ENCODE measurements at places on chromosomes 6 and 20. TPM values are rescaled to one million over a fixed set of nuclear protein-coding genes. Genes with fewer than 3 reads are reported as not detected.
A peak's percentile ranks its signal among the peaks of the same experiment; 100 is the strongest.

DNA sequence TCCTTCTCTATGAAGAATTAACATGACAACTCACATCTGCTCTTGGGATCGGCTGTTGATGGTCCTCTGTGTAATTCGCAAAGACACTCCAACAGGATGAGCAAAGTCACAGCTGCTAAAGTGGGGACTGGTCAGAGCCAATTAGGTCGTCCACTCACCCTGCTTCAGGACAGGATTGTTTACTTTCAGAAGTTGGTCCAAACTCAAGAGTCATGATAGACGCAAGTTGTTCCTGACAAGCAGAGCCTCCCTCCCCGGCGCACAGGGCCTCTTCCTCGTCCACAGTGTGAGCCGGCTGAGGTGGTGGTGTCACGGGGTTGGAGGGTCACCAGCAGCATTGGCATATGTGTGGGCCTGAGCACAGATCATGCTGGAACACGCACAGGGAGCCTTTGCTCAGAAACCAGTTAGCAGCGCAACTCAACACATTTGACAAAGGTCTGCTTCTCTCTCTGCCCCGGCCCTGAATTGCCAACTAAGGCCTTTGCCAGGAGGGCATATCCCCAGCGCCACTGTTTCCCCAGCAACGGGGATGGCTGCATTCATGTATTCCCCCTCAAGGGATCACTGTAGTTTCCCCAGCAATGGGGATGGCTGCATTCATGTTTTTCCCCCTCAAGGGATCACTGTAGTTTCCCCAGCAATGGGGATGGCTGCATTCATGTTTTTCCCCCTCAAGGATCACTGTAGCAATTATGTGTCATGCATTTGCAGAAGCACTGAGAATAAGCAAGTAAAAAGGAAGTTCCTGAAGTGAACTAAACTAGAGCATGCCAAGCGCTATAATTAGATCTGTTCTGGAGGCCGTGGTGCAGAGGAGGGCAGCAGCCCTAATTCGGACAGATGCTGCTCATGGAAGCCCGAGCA is 111.7 kb downstream of the THBS2 start:
- DNase-seq: peak; percentile 82

- DNase-seq: no peak
Measured at GRCh38 chr20:48787861-48788375, 39.9 kb downstream of the PREX1 start.

Gene WFDC12
- not detected for total RNA-seq

Gene TRIM26
- total RNA-seq: 21.9 TPM

DNA sequence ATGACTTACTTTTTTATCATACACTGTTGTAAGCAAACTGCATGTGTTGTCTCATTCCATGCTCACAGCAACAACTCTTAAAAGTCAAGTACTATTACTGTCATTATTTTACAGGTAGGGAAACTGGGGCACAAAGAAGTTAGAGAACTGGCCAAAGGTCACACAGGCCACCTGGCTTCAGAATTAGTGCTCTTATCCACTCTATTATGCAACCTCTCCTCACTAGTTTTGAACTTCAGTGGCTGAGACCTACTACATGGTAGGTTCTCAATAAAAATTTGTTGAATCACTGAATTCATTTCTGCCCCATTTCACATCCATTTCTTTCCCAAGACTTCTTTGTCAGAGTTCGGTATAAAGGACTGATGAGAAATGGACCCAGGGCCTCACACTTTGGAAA is 2.3 kb upstream of the BTN3A3 start:
- no peak for DNase-seq

- no peak for DNase-seq
Measured at GRCh38 chr6:128284128-128284527, 236.3 kb downstream of the PTPRK start.

GRCh38 chr6:159682295-159682694 is 10.7 kb downstream of the SOD2 start:
- DNase-seq: no peak

- no peak for DNase-seq
Measured at GRCh38 chr6:17957498-17957897, 29.9 kb downstream of the KIF13A start.

GRCh38 chr20:59462249-59462648 is 142.1 kb upstream of the PHACTR3 start:
- no peak for DNase-seq

GRCh38 chr20:4444404-4444803 is 277.3 kb upstream of the PRND start:
- no peak for DNase-seq

DNA sequence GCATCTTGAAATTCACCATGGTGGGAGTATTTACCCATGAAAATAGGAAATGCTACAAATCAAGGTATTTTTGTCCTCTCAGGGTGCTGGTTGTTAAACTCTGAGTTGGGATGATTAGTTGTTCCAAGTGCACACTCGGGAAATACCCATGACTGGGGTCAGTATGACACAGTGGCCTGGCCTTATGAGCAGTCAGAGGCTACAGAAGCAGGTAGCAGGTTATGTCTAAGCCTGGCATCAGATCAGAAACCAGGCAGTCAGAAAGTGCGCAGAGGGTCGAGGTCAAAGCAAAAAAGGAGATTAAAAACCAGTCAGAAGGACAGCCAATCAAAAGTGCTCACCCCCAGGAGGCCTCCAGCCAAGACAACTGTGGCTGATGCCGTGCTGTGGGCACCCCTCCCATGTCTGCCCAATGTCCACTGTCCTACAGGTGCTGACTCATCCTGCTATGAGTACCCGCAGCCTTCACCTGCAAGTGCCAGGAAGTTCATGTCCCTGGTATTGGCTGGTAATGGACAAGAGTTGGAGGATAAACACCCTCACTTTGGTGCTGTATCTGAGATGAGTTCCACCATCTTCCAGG is 117.4 kb upstream of the SLC24A3 start:
- DNase-seq: no peak

DNA sequence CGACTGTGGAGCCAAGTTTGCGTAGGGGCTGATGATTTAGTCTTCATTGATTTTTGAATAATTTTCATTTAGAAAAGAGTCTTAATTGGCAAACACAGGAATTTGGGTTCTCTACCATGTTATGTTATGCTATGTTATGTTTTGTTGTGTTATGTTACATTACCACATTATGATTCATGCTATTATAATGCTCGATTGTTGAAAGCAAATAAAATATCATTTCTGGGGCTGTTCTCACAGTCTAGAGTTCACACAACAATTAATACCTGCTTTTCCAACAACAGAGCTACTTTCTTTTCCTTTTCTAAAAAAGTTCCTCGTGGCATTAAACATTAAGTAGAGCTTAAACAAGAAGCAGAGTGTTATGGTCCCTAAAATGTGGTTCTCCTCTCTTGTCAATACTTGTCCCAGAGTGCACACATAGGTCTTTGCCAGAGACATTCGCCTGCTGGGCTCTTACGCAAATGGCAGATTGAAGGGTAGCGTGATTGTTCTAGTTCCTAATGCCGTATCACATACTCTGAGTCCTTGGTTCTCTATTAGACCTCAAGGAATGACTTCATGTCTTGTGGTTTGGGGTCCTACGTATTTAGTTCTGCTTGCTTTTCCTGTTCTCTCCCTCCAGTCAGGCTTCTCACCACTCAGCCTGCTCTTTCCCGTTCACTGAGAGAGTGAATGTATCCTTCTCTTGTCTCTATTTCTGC is 370.3 kb downstream of the CD109 start:
- DNase-seq: no peak

Gene TSPO2
- not detected for total RNA-seq

DNA sequence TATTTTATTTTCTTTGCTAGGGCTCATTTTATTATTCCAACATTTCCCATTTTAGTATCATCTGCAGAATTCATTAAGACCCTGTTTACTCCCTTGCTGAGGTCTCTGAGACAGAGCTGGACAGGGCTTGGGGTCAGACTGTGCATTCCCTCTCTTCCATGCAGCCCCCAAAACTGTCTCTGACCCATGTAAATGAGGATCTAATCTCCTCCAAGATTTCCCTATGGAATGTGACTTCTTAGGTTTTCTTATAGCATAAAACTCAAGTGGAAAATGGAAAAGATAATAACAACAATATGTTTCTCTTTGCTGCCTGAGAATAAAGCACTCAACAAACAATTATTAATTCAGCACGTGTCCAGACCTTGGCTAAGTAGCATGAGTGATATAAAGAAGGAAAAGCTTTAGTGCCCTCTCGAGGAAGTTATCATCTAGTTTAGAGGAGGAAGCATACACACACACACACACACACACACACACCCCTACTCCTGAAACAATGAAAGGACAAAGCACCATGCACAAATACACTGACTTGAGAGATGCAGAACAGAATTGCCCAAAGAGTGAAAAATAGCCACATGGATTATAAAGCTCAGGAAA is 815.5 kb downstream of the BCKDHB start:
- no peak for DNase-seq

Gene C2
- 5.8 TPM for total RNA-seq

Gene MROH8
- 4.4 TPM for total RNA-seq

Gene C4B
- total RNA-seq: 84.0 TPM

DNA sequence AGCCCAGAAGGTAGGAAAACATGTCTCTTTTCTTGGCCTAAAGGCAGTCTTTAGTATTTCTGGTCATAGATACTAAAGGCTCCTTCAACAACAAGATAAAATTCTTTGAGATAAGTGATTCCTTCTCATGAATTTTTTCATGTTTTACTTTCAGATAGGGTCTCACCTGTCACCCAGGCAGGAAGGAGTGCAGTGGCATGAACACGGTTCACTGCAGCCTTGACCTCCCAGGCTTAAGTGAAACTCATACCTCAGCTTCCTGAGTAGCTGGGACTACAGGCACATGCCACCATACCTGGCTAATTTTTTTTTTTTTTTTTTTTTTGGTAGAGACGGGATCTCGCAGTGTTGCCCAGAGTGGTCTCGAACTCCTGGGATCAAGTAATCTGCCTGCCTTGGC is 9.1 kb downstream of the PNLDC1 start:
- no peak for DNase-seq

DNA sequence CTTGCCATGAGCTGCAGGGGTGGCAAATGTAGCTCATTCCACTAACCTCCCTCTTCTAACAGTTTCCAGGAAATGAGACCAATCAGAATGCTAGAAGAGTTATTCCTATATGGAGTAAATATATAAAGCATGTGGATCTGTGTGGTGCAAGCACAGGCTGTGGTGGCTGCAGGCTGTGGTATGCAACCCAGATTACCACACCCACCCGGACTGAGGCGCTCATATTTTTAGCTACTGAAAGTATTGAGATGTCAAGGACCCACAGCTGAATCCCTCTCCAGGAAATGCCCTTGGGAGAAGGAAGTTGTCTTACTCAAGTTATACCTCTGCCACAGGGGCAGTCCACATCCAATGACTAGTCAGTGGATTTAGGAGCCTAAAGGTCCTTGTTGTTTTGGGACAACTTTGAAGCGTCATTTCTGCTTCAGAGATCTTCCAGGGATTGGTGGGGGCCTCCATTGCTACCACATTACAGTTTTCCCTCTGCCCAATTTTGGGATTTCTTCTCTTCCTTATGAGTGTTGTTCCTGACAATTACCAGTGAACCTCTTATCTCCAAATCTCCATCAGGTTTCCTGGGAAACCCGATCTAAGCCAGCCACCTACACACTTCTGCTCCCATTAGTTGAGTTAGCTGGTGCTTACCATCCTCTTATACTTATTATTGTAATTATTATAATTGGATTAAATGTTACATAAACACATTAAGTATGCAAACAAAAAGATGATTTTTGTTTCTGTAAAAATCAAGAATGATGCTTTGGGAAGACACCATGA is 12.1 kb upstream of the REPS1 start:
- DNase-seq: no peak

GRCh38 chr6:128567029-128567428 is 46.6 kb upstream of the PTPRK start:
- no peak for DNase-seq

DNA sequence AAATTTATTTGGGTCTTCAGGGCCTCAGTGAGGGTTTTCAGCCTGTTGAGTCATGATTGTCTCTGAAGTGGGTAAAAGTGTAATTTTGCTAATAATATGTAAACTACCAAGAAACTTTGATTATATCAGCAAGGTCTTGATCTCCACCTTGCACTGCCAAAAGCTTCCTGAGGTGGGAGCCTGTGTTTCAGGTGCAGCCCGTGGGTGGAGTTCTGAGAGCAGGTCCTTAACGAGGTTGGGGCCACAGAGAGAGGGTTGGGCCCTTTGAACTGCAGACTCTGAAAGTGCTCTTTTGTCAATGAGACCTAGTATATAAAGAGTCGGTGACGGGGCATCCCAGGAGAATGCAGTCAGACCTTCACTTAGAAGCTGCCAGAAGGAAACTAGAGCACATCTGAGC is 129.7 kb upstream of the MAP3K4 start:
- DNase-seq: no peak

DNA sequence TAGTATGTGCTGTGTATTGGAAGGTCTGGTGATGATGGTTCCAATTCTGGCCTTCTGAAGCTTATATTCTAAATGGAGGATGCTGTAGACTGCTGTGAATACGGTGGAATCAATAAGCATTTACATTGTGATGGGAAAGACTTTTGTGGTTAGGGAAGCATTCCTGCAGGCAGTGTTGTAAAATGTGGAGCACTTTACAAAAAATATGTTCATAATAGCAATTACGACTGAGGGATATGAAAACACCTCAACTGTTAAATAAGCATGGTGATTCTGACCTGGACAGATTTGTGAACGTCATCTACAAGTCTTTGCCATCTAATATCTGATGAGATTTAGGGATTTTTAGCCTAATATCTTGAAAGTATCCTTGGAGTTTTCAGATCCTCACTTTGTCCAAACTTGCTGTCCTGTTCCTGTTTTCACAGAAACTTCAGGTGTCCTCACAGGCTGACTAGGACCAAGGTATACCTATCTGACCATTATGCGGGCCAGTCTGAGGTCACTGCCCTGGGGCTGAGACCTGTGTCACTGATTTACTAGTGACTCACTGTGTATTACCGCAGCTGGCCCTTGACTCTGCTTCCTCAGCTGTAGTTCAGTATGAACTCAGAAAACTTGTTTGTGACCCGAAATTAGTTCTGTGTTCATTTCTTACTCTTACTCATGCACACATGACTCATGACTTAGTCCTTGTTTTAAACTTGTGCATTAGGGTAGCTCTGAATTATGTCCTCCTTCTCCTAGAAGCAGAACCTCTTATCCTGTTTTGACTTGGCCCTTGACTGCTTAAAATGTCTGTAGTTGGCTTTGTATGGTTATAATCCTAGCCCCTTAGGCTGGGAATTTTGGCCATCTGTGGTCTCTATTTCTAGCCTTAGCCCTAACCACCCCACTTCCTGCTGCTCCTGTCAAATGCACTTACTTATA is 343.0 kb downstream of the CDKAL1 start:
- peak; percentile 18 for DNase-seq

- DNase-seq: no peak
Measured at GRCh38 chr6:151069641-151070040, 170.1 kb upstream of the AKAP12 start.

Gene SLC22A7
- not detected for total RNA-seq

Gene BANF2
- total RNA-seq: not detected

Gene TXNDC5
- total RNA-seq: 32.9 TPM

Gene ENPP5
- 3.2 TPM for total RNA-seq

Gene SALL4
- total RNA-seq: not detected

- no peak for DNase-seq
Measured at GRCh38 chr6:117906507-117906957, 532 bp upstream of the SLC35F1 start.

Gene PRR18
- total RNA-seq: not detected

- no peak for DNase-seq
Measured at GRCh38 chr20:298776-299391, 1.5 kb downstream of the ZCCHC3 start.
